ENCODE measurements at places on chromosomes 5 and 9.

GRCh38 chr5:153222936-153223335 is 267.5 kb upstream of the GRIA1 start:
- no peak for DNase-seq

GRCh38 chr9:115594557-115594956 is 476.6 kb upstream of the TNC start:
- DNase-seq: no peak

DNA sequence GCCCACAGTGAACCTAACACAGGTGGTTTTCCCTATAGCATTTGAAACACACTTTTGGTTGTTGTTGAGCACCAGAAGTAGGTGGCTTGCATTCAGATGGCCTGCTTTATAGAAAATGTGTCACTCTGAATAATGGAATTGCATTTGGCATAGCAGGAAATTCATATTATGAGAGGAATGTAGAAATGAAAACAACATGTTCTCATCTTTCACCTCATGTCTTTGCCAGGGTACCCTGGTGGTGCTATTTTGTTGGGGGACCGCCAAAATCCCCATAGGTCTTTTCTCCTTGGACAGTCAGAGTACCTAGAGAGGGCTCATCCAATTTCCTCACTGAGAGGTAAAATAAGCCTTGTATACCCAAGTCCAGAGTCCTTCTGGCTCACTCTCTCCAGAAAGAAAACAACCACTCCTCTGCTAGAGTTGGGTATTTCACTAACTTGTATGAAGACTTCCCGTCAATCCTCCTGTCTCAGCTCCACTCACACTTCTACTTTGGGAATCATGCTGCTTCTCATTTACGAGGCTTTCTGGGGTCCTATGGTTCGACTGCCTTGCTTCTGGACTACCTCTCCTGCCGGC is 67.4 kb downstream of the MRPS27 start:
- DNase-seq: no peak

DNA sequence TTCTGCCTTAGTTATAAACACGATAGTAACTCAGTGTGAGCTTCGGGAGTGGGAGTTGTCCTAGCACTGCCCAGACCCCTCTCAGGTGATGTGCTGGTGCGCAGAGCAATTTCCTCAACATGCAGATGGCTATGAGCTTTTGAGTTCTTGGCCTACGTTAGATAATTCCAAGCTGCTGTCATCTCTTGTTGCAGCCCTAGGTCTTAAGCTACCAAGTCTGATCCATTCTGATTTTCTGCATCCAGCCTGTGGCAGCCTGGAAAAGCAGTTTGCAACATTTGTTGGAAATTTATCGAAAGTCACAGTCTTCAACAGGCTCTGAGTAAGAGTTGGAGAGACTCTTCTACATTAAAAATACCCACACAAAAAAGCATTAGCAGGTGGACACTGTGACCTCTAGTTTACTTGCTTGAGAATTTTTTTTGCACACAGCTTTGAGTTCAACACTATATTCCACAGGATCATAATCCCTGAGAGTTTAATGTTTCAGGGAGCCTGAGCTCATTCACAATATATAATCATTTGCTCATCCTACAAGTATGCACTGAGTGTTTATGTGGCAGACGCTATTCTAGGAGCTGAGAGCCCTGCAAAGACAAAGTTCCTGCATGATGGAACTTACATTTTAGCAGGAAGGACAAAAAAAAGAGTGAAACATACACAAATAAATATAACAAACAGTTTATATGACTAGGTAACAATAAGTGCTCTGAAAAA is 91.6 kb downstream of the UBE2QL1 start:
- DNase-seq: no peak

DNA sequence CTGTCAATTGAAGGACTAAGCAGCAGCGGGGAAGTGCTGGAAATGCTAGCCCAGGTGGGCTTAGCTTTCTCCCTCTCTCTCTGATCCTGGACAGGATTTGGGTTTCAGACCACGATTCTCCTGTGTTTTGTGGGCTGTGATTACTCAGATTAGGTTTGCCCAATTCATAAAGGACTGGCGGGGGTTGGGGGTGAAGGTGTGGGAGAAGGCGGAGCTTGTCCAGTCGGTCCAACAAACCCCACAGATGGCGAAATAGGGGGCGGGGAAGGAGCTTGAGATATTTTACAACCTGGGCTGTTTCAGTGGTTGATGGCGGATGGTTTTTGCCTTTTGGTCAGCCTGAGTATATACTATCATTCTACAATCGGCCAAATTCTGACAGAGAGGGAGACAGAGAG is 35.2 kb downstream of the PCDHAC2 start:
- no peak for DNase-seq

- no peak for DNase-seq
Observed at GRCh38 chr5:31771500-31771899, 132.6 kb downstream of the PDZD2 start.

GRCh38 chr5:143760131-143760505 is 51.8 kb upstream of the HMHB1 start:
- DNase-seq: no peak

DNA sequence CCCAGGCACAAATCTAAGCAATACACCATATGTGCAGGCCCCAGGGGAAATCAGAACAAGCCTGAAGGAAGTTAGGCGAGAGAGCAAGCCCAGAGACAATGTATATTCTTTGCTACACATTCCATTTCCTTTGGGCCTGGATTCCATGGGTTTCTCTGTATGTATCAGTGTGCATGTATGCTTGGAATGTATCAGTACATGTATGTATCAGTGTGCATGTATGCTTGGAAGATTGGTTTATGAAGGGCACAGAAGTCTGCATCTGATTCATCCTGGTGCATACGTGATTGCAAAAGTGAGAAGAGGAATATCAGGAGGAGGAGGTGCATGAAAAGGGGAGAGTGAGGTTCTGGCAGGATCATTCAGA is 232.6 kb upstream of the ANKRD55 start:
- DNase-seq: no peak
